ENCODE measurements at places on chromosomes 16 and 17.

GRCh38 chr16:700684-701584 lies 4.7 kb downstream of the FBXL16 start:
- DNase-seq = no peak

DNA sequence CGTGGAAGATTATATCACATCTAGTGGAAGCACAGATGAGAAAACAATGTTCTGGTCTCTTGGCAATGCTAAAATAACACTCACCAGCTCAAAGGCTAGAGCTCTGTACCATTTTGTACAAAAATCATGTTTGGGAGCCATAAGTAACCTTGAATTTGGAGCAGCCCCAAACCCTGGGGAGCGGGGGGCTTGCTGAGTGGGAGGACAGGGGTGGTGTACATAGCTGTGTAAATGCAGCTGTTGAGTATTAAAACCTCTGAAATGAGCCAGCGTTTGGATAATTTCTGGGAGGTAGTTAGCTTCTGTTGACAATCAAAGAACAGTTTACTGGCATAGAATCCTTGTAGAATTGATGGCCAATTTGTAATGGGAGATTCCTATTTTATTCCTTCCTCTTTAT lies 4.3 kb downstream of the MYH8 start:
- DNase-seq = no peak

GRCh38 chr17:6328279-6328678 lies 106.6 kb downstream of the AIPL1 start:
- DNase-seq = no peak

GRCh38 chr16:11045846-11046245 lies 101.5 kb downstream of the CLEC16A start:
- DNase-seq = no peak

DNA sequence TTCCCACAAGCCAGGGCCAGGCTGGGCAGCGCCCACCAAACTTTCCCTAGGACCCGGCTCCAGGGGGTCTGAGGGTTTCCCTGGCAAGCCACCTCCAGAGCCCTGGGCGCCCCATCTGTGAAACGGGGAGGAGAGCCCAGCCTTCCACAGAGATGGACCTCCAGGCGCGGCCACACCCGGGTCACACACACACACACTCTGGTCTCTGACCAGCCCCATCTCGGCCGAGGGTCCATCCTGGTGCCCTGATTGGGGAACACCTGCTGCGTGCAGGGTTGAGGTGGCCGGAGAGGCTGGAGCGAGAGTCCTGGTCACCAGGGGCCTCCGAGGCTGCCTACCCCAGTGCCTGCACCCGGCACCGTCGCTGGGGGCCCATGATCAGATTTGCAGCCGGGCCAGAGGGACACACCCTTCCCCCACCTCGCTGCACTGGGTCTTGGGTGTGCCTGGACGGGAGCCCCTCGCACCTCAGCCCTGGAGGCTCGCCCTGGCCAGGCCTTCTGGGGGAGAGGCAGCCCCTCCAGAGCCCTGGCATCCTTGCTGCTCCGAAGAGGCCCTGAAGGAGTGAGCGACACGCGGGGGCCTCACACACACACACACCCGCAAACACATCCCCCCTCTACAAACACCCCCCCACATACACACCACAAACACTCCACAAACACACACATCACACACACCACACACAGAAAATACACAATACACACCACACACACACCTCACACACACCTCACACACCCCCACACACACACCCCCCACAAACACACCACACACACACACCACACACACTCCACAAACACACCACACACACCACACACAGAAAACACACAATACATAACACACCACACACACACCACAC lies 29.7 kb downstream of the SLC25A10 start:
- DNase-seq = no peak

GRCh38 chr16:70161350-70161749 lies 12.2 kb upstream of the CLEC18C start:
- no peak for DNase-seq

DNA sequence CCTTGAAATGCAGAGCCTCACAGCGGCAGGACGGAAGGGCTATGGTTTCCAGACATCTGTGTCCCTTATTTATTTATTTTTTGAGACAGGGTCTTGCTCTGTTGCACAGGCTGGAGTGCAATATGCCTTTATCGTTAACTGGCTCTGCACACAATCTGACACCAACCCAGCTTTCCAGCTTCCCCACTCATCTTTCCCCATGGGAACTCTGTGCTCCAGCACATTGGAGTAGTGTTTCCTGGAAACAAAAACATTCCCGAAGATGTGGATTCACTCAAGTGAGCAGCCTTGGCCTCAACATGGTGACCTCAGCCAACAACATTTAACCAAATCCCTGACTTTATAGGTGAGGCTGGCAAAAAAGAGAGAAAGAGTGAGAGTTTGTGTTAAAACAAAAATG lies 307.1 kb downstream of the TMEM114 start:
- no peak for DNase-seq

DNA sequence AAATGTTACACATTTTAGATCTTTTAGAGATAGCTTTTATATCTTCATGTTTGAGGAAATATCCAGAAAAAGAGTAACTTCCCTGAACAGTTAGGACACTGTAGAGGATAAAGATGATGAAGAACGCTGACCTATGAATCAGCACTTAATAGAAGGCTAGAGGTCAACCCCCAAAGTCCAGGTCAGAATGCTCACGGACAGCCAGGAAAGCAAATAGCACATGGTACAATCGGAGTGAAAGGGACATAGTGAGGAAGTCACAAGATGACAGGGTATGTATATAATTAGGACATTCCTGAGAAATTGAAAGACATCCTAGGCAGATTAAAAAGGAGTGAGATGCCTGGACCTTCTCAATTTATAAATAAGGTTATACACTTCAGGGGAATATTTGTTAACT lies 55.1 kb upstream of the CNTNAP4 start:
- no peak for DNase-seq

- DNase-seq = no peak
These were observed 3.6 kb upstream of the KDM8 start for GRCh38 chr16:27199736-27200135.

GRCh38 chr17:4545217-4545951 lies 9.8 kb downstream of the MYBBP1A start:
- no peak for DNase-seq

DNA sequence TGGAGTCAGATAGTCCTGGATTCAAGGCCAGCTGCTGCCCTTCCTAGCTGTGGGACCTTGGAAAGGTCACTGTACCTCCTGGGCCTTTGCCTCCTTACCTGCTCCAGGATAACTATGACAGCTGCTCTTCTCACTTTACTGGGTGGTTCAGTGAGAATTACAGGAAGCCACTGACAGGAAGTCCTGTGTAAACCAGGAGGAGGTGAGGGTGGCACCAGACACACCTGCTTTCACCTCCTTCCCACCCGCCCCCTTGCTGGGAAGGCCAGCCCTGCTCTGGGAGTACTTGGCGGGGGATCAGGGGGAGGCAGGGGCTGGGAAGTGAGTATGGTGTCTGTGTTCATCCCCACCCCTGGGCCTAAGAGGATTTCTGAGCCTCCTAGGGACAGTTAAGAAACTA lies 42.6 kb downstream of the CPNE2 start:
- DNase-seq = no peak

DNA sequence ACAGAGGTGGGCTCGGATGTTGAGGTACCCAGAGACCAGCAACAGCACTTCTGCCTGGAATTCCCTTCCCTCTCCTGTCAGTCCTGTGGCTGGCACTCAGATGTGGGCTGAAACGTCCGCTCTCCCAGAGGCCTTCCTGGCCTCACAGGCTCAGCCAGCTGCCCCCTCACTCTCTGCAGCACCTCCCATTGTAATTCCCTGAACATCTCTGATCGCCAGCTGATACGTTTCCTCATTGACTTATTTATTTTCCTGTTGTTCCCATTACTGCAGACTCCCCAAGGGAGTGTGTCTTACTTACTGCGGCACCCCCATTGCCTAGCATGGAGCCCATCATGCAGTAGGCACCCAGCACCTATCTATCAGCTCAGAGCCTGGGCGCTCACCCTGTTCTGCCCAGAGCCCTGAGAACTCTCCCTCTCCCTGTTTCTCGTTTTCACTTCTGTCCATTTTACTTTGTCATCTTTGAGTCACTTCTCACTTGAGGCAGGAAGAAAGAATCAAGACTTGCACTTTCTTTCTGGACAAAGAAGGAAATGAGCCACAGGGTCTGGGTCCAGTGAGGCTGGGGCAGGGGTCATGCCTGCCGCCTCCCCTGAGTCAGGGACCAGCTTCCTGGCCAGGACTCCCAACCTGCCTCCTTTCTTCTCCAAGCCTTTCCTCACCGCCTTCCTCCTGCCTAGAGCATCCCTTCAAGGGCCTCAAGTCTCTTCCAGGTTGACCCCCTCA lies 10.2 kb downstream of the CDH5 start:
- DNase-seq = no peak

DNA sequence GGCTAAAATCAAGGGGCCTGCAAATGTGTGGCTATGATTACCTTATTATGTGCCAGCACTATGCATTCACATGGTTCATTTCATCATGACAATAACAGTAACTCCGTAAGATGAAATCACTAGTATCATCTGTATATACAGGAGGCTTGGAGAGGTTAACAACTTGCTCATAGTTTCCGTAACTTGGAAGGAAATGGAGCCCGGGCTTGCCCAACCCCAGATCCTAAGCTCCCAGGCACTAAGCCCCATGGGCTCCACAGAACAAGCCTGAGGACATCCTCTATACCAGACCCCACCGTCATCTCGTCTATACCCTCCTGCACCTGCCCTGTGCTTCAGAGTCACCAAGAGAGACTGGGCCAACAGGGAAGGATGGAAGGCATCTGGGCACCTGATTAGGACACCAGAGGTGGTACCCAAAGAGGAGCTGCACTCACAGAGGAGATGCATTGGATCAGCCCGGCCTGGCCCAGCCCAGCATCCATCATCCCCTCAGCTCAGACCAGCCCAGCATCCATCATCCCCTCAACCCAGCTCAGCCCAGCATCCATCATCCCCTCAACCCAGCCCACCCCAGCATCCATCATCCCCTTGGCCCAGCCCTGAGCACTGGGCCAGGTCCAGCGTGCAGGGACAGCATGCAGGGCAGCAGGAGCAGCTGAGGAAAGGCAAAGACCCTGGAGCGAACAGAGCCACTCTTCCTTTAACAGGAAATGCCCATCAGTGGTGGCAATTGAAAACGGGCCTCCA lies 28.5 kb downstream of the NSMCE1 start:
- no peak for DNase-seq

DNA sequence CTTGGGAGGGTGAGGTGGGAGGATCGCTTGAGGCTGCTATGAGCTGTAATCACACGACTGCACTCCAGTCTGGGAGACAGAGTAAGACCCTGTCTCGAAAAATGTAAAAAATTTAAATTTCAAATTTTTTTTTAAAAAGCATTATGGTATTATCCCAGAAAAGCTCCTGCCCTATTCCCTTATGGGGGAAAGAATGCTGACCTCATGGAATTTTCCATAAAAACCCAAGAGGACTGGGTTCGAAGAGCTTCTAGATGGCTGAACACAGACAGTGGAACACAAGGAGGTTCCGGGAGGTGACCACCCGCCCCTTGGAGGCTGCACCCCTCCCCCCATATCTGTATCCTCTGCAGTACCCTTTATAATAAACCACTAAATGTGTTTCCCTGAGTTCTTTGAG lies 4.0 kb downstream of the EIF4A3 start:
- DNase-seq = no peak

DNA sequence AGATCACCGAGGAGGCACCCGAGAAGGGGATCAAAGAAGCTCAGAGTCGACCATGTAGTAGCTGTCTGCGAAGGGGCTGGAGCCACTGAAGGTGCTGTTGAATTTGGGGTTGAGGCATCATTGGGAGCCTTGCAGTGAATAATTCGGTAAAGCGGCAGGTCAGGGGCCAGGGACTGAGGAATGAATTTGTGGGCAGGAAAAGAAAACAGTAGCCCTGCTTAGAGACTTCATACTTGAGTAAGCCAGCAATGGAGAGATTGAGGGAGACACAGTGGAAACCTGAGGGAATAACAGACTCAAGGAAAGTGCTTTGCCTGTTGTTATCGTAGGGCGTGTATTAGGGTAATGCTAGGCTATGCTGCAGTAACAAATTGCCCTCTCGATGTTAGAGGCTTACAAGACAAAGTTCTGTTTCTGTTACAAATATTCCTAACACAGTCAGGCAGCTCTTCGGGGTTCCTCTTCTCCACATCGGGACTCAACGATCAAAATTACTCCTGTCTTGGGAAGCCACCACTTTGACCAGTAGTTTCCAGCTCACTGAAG lies 13.4 kb upstream of the HERPUD1 start:
- DNase-seq = no peak

DNA sequence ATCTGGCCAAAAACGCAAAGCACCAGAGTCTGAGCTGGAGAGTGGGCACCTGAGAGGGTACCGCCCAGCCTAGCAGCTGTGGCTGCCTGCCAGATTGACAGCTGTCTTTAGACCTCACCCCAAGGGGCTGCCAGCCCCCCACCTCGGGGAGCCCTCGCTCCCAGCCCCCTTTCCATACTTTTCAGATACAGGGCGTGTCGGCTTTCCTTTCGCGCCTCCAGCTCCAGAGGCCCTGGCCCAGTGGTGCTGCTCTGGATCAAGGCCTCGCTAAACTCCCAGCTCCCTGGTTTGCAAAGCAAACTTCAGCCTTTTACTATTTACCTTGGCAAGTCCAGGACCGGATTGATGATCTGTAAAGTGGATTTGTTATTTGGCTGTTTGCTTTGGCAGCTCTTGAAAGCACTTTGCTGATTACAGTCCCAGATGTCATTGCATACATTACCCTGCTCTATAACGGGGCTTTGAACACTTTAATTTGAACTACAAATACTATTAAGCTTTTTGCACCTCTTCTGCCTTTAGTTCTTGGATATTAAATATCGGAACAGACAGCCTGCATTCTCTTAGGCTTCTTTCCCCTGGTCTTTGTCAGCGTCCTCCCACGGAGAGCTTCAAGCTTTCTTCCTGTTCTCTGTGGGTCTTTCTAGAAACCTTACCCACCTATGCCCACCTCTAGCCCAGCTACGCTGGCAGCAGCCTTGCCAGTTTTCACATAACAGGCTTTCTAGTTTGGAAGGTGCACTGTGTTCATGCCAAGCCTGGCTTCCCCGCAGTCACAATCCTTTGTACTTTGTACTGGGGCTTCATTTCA lies 63.6 kb upstream of the TBX2 start:
- no peak for DNase-seq

DNA sequence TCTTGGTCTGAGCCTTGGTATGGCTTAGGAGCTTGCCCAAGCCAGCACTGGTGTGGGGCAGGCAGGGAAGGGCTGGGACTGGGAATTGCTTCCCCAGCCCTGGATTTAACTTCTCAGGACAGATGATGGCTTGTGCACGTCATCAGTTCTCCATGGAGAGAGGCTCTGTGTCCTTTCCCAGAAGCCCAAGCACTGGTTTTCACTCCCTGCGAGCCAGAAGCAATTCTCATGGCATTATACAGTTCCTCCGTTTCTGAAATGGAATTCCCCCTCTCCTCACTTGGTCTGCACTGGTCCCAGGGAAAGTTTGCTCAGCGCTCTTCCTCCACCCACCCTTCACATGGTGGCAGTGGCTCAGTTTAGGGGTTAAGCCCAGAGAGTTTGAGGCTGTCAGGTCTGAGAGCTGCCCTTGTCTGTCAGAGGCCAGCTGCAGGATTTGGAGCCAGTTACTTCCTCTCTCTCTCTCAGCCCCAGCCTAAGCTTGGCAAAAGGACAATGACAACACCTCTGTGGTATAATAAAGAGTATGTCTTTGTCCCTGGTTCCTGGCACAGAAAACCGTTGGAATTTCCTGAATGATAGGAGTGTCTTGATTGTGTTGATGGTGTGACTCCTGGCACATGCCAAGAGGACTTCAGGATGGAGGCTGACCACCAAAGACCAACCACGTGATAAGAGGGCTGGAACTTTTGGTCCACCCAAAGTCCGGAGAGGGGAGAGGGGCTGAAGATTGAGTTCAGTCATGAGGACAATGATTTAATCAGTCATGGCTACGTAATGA lies 219.6 kb upstream of the TNRC6C start:
- DNase-seq = no peak

GRCh38 chr17:11023639-11024479 lies 186.0 kb upstream of the PIRT start:
- DNase-seq = no peak
